ENCODE measurements at places on chromosomes 3 and 15. TPM values are rescaled to one million over a fixed set of nuclear protein-coding genes. Genes with fewer than 3 reads are reported as not detected.

CCR8 gene
- not detected for total RNA-seq

HDAC11 gene
- 4.6 TPM for total RNA-seq

GRCh38 chr15:56410721-56411120 lies 45.5 kb downstream of the TEX9 start:
- no peak for DNase-seq

PLOD2 gene
- 240 TPM for total RNA-seq

TMEM212 gene
- total RNA-seq: not detected

DNA sequence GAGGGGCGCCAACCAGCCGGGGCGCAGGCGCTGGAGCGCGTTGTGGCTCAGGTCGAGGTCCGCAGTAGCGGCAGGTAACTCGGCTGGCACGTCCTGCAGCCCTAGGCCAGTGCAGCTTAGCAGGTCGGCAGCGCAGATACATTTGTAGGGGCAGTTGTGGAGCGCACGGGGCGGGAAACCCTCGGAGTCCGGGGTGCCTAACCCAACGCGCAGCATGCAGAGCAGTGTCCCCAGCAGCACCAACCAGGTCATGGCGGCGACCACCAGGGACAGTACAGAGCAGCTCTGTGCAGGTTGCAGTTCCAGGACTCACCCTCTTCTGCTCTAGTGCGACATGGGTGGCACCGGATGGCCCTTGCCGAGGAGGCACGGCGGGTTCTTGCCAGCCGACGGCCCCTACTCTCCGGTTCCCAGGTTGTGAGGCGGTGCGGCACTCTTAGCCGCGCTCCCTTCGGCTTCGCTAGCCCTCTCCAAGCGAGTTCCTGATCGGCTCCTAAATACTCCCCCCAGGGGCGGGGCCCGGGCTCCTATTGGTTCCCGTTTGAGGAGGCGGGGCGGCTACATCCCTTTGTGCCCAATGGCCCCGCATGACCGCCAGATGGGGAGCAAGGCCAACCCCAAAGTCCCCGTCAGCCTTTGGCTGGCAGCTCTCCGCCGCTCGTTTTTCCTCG lies at the start of gene AMIGO3:
AMIGO3 (minus strand) TSS at position 471 of the 671 bp plus-strand sequence; CDS start at position 252, 219 bp downstream.
- DNase-seq: no peak

DNA sequence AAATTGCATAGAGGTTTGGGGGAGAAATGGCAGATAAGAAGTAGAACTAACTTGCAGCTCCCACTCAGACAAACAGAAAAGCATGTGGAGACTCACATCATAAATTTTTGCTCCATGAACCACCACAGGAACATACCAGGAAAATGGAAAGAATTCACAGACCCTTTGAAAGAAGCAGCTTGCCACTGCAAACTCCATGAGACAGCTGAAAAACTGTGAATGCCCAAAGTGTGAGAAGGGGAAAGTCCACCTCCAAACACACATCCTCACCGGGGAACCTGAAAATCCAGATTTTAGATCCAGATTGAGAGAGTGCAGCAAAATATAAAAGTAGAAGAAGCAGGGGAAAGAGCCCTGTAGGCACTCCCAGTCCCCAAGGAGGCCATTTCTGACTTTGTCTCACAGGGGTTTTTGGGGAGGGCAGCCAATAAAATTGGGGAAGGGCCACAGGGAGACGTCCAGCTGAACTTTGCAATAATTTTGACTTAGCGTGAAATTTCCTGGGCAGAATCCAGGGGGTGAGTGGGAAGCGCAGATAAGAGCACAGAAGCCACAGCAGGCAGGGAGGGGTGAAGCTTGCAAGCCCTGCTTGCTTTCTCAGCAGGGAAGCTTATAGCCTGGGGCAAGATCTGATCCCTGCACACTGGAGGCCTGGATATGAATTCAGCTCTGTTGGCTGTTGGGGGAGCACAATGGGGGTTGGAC lies 183.4 kb upstream of the UBE2E2 start:
- DNase-seq: peak; percentile 29

DNA sequence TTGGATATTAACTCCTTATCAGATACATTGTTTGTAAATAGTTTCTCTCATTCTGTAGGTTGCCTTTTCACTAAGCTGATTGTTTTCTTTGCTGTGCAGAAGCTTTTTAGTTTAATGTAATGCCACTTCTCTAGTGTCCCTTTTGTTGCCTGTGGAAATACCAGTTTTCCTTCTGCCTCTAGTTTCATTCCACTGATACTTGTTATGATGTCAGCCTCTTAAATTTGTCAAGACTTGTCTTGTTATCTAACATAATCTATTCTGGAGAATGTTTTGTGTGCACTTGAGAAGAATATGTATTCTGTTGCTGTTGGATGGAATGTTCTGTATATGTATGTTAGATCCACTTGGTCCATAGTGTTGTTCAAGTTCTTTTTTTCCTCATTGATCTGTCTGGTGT lies 18.0 kb upstream of the CEP152 start:
- DNase-seq: no peak

IMPDH2 gene
- total RNA-seq: 112 TPM

CPNE4 gene
- total RNA-seq: 0.32 TPM

- no peak for DNase-seq
These were observed 98.5 kb upstream of the SLC25A36 start for GRCh38 chr3:140842984-140843649.

GRCh38 chr15:48563934-48564333 lies 81.6 kb downstream of the FBN1 start:
- no peak for DNase-seq

- DNase-seq: no peak
These were observed 9.9 kb downstream of the CHDH start for GRCh38 chr3:53836084-53836872.

- DNase-seq: peak; percentile 49
These were observed 91.9 kb downstream of the MB21D2 start for GRCh38 chr3:192825657-192826200.

DNA sequence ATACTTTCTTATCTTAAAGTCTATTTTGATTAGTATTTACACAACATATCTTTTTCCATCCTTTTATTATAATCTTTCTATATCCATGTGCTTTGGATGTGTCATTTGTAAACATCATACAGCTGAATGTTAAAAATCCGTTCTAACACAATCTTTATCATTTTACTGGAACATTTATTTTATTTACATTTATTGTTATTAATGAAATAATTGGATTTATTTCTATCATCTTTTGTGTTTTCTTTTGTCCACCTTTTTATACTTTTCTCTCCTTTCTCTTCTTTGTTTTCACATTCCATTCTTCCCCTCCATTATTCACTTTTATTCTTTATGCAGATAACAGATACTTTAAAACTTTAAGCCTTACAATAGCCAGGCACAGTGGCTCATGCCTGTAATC lies 34.7 kb upstream of the CTDSPL start:
- no peak for DNase-seq

DNA sequence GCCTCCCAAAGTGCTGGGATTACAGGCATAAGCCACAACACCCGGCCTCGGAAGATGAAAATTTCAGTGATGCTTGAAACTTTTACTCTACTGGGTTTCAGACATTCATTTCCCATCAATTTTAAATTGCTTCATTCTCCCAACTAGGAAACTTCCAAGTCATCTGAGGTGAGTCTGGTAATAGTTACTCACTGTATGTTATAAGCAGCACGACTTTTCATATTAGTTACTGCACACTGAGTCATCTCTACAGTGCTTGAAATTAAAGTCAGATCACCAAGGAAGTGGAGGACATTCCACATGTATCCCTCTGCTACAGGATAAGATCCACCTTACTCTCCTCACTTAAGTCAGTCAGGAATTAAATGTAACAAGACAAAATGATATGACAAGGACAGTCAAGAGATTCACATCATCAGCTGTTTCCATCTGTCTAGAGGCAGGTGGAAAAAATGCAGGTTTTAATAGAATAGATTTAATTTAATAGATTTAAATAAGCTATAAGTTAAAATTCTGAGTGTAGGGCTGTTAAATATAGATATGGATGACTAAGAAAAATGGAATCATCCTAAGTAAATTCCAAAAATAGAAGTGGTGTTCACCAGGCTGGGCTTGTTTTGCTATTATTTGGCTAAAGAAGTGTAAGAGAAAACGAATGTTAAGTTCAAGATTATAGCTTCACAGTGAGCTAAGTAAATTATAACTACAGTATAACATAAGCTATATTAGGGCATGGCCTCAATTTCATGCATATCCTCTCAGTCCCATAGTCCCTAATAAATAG lies 104.4 kb downstream of the TMCO5A start:
- DNase-seq: peak; percentile 75

- no peak for DNase-seq
These were observed 28.5 kb downstream of the LIPC start for GRCh38 chr15:58460116-58460790.

DNA sequence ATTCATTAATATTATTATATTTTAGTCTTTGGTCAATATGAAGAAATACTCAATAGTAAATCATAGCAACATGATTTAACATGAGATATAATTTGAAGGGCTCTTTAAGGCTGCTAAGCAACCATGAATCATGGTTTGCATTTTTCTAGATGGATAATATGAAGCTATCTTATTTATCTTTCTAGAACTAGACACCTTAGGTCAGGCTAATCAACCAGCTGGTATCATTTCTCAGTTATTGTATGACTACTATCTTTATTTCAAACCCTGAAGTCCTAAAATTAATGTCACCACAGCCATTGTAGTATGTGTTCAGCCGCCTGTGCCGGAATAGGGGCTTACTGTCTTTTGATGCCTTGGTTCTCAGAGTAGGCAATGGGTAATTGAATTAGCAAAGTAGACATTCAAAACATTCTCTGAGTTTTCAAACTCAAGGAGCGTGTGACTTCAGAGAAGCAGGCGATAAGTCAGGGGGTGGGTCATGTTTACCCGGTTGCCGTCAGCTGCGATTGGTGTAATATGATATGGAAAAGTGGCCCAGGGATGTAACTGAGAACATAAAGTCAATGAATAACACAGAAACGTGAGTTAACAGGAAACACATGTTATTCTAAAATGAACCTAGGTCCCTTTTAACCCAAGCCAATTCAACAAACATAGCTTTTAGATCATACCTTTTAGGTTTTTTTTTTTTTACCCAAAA lies 93.4 kb upstream of the CTDSPL start:
- DNase-seq: no peak

DNA sequence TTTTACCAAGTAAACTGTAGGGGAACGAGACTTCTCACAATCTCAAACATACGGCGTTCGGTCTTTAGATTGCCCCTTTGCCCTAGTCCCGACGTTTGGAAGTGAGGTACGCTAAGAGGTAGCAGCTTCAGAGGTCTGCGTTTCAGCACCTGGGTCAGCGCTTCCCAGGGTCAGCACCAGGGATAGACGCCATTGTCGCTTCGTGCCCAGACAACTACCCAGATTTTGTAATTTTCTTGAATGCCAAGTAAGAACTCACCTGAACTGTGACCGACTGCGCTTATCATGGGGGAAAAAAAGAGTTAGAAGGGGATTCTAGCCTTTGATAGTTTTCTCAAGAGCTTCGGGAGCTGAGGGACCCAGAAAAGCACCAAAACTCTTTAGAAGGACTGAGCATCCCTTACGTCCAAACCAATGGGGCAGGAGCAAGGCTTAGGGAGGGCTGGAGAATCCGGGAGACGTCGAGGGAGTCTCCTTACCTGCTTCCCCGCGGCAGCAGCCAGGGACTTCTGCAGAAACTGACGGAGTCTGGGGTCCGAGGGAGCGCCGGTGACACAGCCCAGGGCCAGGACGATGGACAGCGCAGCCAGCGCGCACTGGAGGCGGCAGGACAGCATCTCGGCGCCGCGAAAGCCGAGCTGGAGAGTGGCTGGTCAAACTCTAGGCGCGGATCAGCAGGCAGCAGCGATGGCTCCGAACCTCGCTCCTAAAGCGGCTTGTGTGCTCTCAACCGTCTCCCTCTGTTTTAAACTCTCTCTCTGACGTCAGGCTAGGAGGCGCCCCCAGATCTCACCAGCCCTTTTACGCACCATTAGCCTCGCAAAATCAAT lies at the start of gene SST:
SST (minus strand) TSS at position 720 of the 830 bp plus-strand sequence; CDS start at position 617, 103 bp downstream.
- DNase-seq: peak; percentile 52

GRCh38 chr3:193605876-193606275 lies 12.9 kb downstream of the OPA1 start:
- DNase-seq: peak; percentile 70

ZPLD1 gene
- not detected for total RNA-seq

NGLY1 gene
- 32.6 TPM for total RNA-seq

GOLGA8G gene
- total RNA-seq: 0.12 TPM

ABI3BP gene
- 21.9 TPM for total RNA-seq

DNA sequence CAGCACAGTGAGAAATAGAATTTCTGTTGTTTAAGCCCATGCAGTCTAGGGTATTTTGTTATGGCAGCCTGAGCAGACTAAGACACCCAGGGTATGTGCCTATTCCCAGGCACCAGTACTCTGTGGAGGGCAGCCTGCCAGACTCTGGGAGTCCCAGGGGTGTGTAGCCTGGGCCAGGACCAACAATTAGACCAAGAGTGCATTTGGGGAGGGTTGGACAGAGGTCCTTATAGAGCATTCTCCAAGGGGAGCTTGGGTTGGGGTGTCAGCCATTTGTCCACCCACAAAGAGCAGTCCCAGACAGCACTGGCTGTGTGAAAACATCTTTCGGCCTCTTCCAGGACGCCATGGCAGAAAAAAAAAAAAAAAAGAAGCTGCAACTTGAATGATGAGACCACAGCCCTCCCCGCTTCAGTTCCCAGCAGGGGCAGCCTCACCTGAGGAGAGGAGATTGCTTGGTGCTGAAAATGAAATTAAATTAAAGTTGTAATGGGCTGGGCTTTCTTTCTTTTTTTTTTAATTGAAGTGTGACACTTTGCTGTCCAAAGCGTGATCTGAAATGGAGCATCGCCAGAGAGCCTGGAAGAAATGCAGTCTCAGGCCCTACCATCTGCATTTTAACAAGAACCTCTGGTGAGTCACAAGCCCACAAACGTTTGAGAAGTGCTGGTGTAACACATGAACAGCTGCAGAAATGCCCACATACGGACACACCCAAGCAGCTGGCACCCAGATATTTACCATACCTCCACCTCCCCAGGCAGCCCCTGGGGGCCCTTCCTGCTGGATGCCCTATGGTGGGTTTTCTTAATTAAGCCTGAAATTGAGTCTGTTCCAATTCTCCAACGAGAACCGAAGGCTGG lies 21.3 kb upstream of the CAV3 start:
- DNase-seq: peak; percentile 75

DNA sequence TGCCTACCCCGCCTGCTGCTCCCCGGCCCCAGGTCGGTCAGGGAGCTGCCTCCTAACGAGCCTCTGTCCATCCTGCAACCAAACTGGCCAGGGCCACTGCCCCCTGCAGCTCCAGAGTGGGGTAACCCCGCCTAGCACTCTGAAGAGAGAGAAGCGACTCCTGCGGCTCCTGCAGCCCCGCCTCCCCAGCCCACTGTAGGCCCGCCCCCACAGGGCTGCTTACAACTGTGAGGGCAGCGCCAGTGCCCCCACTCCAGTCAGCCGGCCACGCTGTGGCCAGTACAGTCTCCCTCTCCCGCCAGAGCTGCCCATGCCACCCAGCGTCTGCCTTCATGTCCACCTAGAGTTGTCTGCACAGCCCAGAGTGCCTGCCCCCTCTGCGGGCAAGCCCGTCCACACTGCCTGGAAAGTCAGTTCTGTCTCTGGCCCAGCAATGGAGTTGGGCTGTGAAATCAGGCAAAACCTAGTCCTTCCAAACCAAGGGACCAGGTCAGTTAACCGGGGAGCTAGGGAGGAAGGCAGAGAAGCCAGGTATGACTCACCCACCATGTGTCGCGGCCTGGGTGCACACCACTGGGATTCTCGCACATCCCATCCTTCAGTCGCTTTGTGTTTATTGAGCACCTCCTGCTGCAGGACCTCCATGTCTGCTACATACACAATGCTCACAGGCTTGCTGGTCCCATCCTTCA lies 2.4 kb downstream of the UCN2 start:
- DNase-seq: peak; percentile 86

- DNase-seq: no peak
These were observed 56.5 kb upstream of the TMEM108 start for GRCh38 chr3:132981719-132982118.

All from M059J (cell line).